ENCODE measurements at places on chromosomes 12 and 14.

GRCh38 chr12:1796515-1797010, 23.8 kb upstream of the LRTM2 start:
- DNase-seq, result no peak

- DNase-seq, result no peak
These were observed 8.1 kb downstream of the GLT1D1 start for GRCh38 chr12:128861226-128862016.

- DNase-seq, result no peak
These were observed 10.0 kb downstream of the TMCC3 start for GRCh38 chr12:94640134-94640928.

DNA sequence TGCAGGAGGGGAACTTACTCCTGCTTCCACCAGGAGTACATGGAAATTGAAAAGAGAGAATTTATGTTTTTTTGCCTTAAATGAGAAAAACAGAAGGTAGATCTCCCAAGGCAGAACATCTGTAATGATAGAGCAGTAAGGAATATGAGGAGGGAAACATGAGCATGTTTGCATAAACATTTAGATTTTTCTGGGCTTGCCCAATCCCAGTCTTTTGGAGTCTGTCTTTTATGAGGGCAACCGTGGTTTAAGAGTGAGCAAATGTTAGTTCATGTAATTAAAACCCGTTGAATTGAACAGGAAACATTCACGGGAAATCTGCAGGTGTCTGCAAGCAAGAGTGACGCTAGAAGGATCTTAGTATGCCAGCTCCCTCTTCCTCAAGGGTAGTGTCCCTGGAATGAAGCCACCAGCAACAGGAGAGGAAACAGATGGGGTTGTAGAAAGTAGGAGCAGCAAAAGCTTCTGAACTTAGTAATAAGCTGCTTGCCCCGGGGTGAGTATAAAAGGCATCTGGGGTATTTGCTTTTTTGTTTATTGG, 79.3 kb downstream of the ARF6 start:
- peak; percentile 63 for DNase-seq

DNA sequence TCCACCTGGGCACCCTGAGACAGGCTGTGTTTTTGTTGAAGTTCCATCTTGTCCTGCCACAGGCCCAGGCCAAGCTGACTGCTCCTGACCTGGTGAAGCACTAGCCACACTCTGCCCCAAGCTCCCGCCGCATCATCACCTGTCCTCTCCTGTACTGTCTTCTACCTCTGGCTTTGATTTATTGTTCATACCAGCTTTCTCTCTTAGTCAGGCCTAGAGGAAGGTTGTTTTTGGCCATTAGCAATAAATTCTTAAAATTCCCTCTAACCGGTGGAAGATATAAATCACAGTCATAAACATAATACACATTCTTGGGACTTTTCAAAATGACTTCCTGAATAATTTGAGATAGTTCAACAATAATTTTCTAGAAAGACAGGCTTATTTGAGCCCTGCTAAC, 169.4 kb downstream of the DAD1 start:
- DNase-seq, result no peak

- DNase-seq, result no peak
These were observed 5.6 kb downstream of the CHFR start for GRCh38 chr12:132881818-132882217.

- DNase-seq, result no peak
These were observed 73.7 kb upstream of the USP44 start for GRCh38 chr12:95625012-95625411.

- no peak for DNase-seq
These were observed 126.5 kb downstream of the DYRK2 start for GRCh38 chr12:67774983-67775587.

DNA sequence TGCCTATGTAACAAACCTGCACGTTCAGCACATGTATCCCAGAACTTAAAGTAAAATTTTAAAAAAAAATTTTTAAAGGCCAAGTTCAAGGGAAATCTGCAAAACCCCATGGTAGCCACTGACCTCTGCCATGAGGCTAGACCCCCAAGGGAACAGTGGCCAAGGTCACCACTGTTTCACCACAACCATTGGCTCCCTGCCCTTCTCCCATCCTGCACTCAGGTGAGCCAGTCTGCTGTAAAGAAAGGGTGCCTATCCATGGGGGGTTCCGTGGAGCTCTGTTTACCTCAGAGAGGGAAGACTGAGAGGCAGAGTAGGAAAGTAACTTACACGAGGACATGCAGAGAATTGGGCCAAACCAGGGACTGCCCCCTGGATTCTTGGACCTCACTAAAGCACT, 38.6 kb downstream of the VWF start:
- no peak for DNase-seq

GRCh38 chr14:80395031-80395430, 183.7 kb upstream of the DIO2 start:
- no peak for DNase-seq

GRCh38 chr12:3805077-3805476, 52.2 kb upstream of the CRACR2A start:
- no peak for DNase-seq

DNA sequence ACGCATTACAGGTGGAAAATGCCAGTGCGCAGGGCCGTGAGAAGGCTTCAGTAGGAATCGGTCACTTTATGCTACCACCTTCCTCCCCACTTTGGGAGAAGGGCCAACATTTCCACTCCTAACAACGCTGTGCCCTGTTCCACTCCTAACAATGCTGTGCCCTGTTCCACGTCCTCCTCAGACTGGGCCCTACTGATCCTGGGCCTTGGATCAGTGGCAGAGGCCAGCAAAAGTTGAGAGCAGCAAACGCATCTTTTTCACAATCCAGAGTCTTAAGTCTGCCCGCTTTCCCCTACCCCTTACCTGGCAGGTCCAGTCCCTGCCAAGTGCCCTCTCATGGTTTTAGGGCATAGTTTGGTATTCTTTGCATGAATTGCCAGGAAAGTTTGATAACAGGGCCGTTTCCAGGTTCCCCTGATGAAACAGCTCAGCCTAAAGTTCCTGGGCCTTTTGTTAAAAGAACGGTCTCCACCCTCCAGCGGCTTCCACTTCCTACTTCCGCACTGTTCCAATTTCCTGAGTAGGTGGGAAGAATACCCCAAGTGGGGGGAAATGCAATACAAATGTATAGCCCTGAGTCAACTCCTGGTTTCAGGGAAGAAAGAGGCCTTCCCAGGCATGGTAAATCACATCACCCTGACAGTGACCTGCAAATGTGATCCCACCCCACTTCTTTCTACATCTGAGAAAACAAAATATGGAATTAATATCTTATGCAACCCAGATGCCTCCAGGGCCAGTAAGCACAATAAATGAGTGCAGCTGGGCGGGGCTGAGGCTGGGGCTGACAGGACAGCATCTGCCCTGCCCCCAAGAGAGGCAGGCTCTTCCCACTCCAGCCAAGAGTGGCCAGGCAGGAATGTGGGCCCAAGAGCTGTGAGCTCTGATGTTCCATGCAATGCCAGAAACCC, 15.0 kb downstream of the KCTD10 start:
- peak; percentile 43 for DNase-seq

DNA sequence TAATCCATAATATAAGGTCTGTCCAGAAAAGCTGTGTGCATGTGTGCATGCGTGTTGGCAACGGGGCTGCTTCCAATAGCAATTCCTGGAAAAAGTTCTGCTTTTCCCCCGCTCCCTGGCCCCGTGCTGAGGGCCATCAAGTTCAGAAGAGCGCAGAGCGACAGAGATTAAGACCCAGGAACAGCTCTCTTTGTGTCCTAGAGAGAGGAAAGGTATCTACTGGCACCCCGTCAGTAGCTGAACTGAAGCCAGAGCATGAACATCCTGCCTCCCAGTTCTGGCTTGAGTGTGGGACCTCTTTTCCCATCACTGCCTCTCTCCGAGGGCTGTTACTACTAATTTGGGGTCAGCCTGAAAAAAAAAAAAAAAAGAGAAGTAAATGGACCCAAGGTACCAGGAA, 15.5 kb downstream of the HDAC7 start:
- DNase-seq, result no peak

DNA sequence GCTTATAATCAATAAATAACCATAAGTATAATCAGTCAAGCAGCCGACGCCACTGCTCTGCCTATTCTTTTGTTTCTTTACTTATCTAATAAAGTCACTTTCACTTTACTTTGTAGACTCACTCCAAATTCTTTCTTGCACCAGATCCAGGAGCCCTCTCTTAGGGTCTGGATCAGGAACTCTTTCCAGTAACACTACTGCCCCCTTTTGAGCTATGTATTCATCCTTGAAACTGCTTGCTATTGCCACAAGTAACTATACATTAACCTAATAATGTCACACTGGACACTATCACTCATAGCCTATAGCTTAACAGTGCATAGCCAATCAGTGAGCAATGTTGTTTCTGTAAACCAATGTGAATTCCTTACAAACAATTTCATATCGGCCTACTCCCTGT, 2.8 kb upstream of the NID2 start:
- no peak for DNase-seq

DNA sequence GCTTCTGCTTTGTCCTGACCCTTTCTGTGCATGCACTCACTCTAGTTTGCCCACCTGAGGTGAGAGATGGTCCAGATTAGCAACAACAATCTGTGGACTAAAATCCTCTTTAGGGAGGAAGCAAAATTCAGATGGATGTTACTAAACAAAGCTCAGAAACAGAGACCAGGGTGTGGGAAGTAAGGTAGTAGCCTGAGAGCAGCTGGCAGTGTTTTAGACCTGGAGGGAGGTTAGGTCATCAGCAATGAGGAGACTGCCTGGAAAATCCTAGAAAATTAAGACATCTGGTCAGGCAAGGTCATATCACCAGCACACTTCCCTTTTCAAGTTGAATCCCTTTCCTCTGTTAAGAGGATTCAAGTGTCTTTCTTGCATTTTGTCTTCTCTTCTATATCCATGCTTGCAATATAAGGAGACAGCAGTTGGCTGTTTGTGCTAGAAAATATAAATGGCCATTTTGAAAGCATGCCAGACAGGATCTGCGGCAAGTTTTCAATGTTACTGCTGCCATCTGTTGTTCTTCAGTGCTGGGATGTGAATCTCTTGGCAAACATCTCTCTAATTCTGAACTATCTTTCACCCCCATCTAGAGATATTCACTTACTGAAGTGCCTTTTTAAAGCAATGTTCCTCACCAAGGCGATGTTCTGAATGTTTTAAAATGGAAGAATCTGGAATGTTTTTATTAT, 266.4 kb downstream of the NAV3 start:
- no peak for DNase-seq

- DNase-seq, result no peak
These were observed 14.7 kb downstream of the PLEKHG6 start for GRCh38 chr12:6324936-6325750.

DNA sequence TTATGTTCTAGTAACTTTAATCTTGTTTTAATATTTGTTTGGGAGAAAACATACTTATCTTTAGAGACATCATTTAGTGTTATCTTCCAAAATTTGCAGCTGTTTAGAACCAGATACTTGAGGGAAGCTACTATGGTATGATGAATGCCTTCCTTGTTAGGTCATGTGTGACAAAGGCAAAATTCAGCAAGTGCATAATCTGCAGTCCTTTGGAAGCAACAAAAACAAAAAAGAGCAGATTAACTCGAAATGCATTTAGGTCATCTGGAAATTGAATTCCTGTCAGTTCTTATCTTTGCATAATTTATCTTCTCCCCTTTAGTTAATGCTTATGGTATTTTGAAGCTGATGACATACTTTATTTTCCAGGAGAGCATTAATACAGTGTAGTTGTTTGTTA, 3.5 kb downstream of the FBXO34 start:
- DNase-seq, result no peak

GRCh38 chr12:27657296-27657695, 39.0 kb upstream of the REP15 start:
- DNase-seq, result no peak

- DNase-seq, result no peak
These were observed 8.3 kb downstream of the TMTC2 start for GRCh38 chr12:82694970-82695369.

GRCh38 chr12:109448272-109448671, 28.8 kb downstream of the KCTD10 start:
- DNase-seq, result no peak

GRCh38 chr14:88962356-88962755, 137.9 kb downstream of the TTC8 start:
- no peak for DNase-seq

- no peak for DNase-seq
These were observed 45.0 kb downstream of the SMOC1 start for GRCh38 chr14:69924201-69924600.

DNA sequence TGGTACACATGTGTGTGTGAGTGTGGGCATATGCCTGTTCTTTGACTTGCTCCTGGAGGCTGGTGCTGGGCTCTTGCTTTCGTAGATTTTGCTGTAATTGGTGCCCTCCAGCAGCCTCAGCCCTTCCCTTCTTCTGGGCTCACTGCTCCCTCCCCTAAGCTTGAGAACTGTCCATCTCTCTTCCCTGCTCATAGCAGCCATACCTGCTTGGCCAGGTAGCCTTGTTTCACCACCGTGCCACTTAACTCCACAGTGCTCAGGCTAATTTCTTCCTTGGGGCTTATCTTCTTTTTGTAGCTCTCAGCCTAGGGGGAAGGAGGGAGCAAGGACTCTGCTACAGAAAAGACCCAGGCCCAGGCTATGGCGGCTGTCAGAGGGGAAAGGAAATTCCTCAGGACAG, 19.8 kb downstream of the PLEK2 start:
- DNase-seq, result no peak

DNA sequence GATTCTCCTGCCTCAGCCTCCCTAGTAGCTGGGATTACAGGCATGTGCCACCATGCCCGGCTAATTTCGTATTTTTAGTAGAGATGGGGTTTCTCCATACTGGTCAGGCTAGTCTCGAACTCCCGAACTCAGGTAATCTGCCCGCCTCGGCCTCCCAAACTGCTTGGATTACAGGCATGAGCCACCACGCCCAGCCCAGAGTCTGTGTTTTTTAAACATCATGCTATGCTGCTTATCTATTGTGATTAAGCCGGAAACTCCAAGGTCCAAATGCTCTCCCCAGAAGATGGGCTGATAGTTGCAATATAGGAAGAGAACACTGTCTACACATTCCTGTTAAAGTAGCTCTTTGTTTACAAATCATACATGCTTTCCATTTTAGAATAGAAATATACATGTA, 30.5 kb upstream of the MAX start:
- DNase-seq, result no peak

Measured in epithelial cell of prostate (primary cell).